ENCODE measurements at places on chromosomes 1 and 21. TPM values are rescaled to one million over a fixed set of nuclear protein-coding genes. Genes with fewer than 3 reads are reported as not detected.

Gene SOX13
- 12.5 TPM for total RNA-seq

Gene C8A
- total RNA-seq = 318 TPM

Gene SPRR2D
- not detected for total RNA-seq

Gene APH1A
- total RNA-seq = 92.0 TPM

Gene S100B
- total RNA-seq = not detected

Gene PI4KB
- 22.6 TPM for total RNA-seq

- DNase-seq = no peak
Observed at GRCh38 chr1:200198236-200198635, 170.7 kb downstream of the NR5A2 start.

GRCh38 chr1:154348429-154349076, 23.2 kb downstream of the ATP8B2 start:
- no peak for DNase-seq

DNA sequence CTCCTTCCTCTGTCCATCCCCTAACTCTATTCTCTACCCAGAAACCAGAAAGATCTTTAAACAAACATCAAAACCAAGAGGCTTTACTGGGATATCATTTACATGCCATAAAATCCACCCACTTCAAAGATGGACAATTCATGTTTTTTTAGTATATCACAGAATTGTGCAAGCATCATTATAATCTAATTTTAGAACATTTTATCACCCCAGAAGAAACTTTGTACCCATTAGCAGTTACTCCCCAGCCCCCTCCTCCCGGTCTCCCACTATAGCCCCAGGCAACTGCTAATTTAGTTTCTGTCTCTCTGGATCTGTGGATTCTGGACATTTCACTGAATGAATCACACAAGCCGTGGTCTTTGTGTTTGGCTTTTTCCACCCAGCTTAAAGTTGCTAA, 4.8 kb upstream of the SELENON start:
- no peak for DNase-seq

DNA sequence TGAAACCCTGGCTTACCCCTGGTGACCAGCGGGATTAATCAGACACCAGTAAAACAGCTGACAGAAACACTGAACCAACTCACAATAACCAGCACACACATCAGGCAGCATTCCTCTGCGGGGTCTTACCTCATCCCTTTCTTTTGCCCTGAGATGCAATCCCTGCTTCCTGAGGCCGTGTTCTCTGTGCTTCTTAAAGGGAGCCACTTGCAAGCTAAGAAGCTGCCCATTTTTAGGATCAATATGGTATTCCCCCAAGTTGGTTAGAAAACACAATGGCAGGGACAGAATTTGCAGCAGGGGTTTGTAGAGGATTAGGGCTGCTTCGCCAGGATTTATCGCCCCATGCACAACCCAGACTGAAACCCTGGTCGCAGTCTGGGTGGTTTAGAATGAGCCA, 74.7 kb upstream of the OLIG2 start:
- no peak for DNase-seq

DNA sequence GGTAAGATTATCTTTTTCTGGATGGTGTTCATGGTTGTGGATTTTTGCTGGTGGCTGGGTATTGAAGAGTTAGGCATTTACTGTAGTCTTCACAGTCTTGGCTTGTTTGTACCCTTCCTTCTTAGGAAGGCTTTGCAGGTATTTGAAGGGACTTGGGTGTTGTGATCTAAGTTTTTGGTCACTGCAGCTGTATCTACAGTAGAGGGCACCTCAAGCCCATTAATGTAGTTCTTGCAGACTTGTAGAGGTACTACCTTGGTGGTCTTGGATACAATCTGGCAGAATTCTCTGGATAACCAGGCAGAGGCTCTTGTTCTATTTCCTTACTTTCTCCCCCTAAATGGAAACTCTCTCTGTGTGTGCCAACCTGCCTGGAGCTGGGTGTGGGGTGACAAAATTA, 155.8 kb upstream of the BRINP3 start:
- DNase-seq = no peak

All from right lobe of liver (tissue), 6 donors.